ENCODE measurements at places on chromosomes 2 and 18. TPM values are rescaled to one million over a fixed set of nuclear protein-coding genes. Genes with fewer than 3 reads are reported as not detected.

Gene DSEL
- total RNA-seq: 0.29 TPM

Gene TDRD15
- not detected for total RNA-seq

Gene TUBA3D
- not detected for total RNA-seq

Gene RBFA
- total RNA-seq: 30.4 TPM

Gene MROH2A
- 0.28 TPM for total RNA-seq

Gene MOCOS
- total RNA-seq: 2.7 TPM

Gene TMEM200C
- not detected for total RNA-seq

Gene CD226
- not detected for total RNA-seq

All from A549 treated with RU486 at 1 μM for 4 hours (cell line).